ENCODE measurements at places on chromosomes 13 and 19.

DNA sequence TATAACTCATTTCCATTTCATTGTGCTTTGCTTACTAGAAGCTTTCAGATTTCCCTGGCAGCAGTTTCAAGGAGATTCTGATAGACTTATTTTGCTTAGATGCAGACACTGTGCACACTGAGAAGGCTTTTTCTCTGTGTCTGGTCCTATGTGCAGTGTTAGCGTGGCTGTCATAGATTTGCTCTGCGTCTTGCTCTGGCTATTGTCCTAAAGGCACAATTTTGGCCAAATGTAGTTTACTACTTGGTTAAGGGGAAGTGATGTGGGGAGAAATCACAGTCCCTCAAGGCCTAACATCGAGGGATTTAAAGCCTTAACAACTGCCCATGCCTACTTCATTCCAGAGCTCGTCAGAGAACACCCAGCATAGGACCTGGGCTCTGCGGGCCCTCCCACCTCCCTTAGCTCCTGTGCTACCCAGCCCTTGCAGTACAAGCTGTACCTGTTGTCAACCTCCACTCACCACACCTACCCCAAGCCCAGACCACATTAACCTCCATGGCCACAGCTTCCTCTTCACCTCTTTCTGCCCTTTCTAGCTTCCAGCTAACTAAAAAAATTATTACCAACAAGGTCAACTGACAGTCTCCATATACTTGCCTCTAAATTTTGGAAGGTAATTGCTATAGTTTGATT lies 38.9 kb upstream of the KATNAL1 start:
- DNase-seq, result no peak

GRCh38 chr13:39302820-39303219 lies 264.6 kb downstream of the NHLRC3 start:
- no peak for DNase-seq

GRCh38 chr13:44013758-44014291 lies 134.1 kb downstream of the LACC1 start:
- DNase-seq, result no peak

- DNase-seq, result no peak
Observed at GRCh38 chr13:98265692-98266551, 88.9 kb upstream of the RNF113B start.

DNA sequence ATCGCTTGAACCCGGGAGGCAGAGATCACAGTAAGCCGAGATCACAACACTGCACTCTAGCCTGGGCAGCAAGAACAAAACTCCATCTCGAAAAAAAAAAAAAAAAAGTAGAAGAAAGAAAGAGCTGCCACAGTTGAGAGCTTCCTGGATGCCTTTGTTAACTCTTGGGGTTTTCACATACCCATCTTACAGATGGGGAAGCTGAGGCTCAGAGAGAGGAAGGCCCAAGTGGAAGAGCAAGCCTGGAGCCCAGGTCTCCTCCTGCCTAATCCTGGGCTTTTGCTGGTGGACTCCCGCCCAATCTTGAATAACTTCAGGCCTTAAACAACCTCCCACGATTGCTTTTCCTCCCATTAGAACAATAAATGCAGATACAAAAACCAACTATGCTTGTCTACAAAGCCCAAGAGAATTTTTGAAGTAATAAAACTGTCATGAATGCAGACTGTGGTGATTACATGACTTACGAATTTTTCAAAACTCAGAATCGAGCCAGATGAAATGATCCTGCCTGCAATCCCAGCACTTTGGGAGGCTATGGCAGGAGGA lies 41.7 kb downstream of the LTBP4 start:
- no peak for DNase-seq

- no peak for DNase-seq
Observed at GRCh38 chr13:49292742-49293486, 45.2 kb downstream of the CDADC1 start.

GRCh38 chr13:22173610-22174009 lies 502.7 kb downstream of the FGF9 start:
- no peak for DNase-seq

- DNase-seq, result no peak
Observed at GRCh38 chr13:66532146-66532545, 698.0 kb downstream of the PCDH9 start.

DNA sequence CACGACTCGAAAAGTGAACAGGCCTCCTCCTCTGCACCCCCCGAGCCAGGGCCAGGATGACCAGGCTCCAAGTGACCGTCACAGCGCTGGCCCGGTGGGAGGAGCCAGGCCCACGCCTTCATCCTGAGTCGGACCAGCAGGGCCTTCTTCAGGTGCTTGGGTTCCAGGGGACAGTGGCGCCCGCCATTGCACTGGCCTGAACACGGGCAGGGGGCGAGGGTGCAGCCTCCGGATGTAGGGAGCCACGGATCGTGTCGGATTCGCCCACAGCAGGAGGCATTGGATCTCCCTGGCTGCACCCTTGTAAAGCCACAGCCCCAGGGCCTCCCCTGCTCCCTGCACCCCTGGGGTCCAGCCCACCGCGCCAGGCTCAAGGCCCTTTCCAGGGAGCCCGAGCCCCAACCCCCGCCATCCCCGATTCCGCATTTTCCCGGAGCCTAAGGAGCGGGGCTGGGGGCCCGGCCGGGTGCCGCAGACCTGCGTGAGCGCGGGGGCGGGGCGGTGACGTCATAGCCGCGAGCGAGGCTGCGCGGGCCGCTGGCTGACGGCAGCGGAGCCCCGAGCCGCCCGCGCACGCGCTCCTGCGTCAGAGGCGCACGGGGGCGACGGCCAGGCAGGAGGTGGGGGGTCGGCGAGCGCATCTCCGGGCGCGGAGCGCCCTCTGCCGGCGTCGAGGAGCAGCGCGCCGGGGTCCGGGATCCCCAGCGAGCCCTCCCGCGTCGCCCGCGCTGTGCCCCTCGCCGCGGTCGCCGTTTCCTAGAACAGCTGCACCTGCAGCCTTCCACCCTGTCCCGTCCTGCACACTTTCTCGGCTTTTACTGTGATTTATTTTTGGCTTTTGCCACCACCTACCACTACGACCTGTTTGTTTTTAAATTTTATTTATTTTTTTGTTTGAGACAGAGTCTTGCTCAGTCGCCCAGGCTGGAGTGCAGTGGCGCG lies 1.5 kb upstream of the ATP5F1D start:
- peak; percentile 98 for DNase-seq

DNA sequence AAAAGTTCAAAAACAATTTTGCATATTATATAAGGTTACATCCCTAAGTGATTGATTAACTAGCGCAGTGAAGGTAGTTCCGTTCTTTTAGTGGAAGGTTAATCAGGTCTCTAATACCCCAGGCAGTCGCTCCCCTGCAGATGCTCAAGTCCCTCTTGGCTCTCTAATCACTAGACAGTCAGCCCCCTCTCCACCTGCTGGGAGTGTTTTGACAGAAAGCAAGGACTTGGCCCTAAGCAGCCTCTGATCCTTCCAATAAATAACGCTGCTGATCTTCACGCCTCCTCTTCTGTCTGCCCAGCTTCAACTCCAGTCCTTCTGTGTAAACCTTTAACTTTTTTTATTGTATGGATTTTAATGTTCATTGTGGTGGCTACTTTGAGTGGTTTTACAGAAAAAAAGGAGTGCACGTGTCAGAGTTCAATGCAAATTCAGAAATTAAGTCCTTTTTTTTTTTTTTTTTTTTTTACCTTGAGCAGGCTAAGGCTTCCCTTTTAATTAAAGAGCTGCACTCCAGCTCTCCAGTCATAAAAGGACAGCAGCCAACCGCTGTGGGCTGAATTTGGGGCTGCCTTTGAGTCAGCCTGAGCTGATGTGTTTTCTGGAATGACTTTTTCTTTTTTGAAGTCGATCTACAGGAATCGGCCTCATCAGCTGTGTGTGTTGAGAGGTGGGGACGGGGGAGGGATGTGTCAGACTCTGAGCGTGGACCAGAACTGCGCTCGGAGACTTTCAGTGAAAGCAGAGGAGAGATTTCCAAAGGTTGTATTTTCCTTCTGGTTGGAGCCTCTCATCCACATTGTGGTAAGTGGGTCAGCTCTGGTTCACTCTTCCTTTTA lies 33.8 kb upstream of the MYO16 start:
- DNase-seq, result no peak

Measured in Karpas-422 (cell line).